ENCODE measurements at places on chromosomes 2 and 18. TPM values are rescaled to one million over a fixed set of nuclear protein-coding genes. Genes with fewer than 3 reads are reported as not detected.

DNA sequence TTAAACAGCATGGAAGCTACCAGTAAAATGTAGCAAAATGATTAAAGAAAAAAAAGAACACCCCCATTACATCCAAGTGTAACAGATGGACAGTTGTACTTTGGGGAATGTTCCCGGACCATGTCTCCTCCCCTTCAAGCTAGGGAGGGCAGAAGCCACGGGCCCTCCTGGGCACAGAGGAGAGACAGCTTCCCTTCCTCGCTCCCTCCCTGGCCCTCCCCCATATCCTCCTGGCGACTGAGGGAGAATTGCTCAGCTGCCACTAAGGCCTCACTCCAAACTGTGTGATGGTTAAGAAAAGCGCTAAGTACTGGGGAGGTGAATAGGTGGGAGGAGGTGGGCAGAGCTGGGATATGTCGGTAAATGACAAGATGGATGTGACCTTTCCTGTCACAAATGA lies 358.0 kb downstream of the HRH4 start:
- no peak for DNase-seq

DNA sequence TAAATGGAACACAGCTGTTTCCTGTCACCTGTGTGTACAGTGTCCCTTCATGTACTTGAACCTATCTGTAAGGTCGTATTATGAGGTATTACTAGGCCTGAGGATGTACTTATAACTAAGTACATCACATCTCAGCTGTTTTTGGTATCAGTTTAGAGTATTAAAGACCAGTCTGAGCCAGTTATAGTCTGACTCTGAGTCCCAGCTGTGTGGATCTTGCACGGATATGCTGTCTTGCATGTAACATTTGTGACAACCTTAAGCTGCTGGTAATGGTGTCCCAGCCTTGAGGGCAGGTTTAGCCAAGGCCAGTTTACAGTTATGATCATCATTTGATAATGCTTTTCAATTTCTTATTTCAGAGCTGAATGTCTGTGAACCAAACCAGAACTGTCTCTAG lies 496.3 kb downstream of the SLC4A3 start:
- no peak for DNase-seq

DNA sequence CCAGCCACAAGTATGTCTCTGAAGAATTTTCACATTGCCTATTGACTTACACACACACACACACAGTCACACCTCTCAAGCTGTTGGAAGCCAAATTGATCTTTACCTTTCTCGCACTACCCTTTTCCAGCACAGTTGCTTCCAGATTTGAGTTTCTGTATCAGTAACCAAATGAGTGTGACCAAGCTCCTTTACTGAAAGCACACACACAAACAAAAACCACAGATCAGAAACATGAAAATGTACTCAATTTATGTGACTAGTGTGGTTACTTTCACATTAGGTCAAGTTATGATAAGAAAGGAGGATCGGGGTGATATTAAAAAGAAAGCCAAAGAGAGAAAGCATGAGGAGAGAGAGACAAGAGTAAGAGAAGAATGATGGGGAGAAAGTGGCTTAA lies 993.9 kb upstream of the POU3F3 start:
- no peak for DNase-seq

- no peak for DNase-seq
These were observed 4.3 kb downstream of the SRBD1 start for GRCh38 chr2:45606796-45607195.

- DNase-seq = no peak
These were observed 83.9 kb downstream of the CERS6 start for GRCh38 chr2:168539945-168540344.

GRCh38 chr2:31139671-31140070 lies 1.4 kb upstream of the GALNT14 start:
- DNase-seq = no peak

DNA sequence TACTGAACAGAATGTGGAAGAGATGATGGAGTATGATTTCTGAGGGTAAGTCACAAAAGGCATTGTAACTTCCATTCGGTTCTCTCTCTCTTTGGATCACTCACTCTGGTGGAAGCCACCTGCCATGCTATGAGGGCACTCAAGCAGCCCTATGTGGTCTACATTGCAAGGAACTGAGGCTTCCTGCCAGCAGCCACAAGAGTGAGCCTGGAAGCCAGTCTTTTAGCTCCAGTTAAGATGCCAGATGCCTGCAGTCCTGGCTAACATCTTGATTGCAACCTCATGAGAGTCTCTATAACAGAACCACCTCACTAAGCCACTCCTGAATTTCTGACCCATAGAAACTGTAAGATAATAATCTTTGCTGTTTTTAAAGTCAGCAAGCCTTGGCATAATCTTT lies 935.7 kb downstream of the LRP1B start:
- no peak for DNase-seq

GRCh38 chr2:130765464-130765863 lies 10.1 kb downstream of the AMER3 start:
- no peak for DNase-seq

DNA sequence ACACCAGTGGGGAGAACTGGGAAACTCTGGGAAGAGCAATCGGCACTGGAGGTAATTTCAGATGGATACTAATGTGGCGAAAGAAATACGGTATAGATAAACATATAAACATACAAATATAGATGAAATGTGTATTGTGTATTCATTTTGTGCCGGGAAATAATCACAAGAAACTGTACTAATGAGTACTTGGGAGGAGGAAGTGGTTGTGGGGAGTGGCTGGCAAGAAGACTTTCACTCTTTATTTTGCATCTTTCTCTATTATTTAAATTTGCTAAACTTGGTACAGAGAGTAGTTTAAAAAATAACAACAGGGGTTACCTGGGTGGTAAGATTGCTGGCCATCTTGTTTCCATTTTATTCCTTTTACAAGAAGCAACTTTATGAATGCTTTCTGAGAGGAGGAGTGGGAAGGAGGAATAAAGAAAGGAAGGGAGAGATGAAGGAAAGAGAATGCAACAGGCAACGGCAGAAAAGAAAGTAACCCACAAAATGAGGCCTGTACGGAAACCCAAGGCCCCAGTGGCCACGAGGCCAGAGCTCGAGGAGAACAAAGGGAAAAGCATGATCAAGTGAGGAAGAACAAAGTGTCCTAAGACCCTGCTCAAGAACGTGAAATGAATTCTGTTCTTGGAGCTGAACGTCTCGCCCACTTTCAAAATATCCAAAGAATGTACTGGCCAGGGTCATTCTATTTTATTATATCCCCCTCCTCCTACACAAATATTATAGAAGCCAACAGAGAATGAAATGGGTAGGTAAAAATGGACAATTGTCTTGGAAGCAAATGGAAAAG lies 45.2 kb downstream of the FAM178B start:
- no peak for DNase-seq

DNA sequence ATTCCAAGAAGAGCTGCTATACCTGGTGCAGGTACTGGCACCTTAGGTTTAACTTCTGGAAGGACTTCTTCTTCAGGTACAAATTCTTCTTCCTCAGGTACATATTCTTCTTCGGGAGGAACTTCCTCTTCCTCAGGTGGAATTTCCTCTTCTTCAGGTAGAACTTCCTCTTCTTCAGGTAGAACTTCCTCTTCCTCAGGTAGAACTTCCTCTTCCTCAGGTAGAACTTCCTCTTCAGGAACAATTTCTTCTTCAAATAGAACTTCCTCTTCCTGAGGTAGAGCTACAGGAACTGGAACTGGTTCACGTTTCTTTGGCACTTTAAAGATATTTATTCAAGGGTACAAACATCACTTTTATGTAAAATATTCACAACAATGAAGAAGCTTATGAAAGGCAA lies 129.6 kb downstream of the TTN start:
- DNase-seq = no peak

SFTPB gene
- 11.5 TPM for total RNA-seq

LGALSL gene
- 19.9 TPM for total RNA-seq

All from mucosa of gallbladder (tissue), 1 donor.